ENCODE measurements at places on chromosomes 16 and 17. TPM values are rescaled to one million over a fixed set of nuclear protein-coding genes. Genes with fewer than 3 reads are reported as not detected.

Gene ARL6IP1
- 111 TPM for total RNA-seq

Gene PRRT2
- total RNA-seq: 1.0 TPM

Gene AOC2
- 3.0 TPM for total RNA-seq

Gene XYLT1
- total RNA-seq: 6.0 TPM

Gene PTRH2
- 15.3 TPM for total RNA-seq

Gene METTL9
- 114 TPM for total RNA-seq

Gene LRRC75A
- 7.6 TPM for total RNA-seq

Measured in body of pancreas (tissue), 4 donors.